GM03348 (cell line): ENCODE measurements at places on chromosomes 2 and 18.
A peak's percentile ranks its signal among the peaks of the same experiment; 100 is the strongest.

DNA sequence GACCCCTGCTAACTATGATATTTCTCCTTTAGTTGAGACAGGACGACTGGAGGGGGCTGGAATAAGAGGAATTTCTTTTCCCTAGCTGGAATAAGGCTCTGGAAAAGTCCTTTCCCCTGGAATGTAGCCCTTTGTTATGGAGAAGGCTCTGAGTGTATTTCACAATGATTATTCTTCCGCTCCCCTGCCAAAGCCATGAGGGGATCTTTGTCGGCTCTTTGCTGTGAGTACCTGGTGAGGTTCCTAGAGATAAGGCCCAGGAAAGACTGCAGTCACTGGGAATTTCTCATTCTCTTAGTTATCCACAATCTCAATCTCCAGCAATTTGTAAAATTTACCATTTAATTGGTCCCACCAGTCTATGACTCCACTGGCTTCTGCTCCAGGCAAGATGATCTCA, 340.2 kb upstream of the HNRNPA3 start:
- no peak for DNase-seq

GRCh38 chr2:44186810-44187209, 18.1 kb downstream of the PPM1B start:
- DNase-seq = no peak

GRCh38 chr2:48328942-48329723, 200.8 kb upstream of the STON1 start:
- no peak for DNase-seq

DNA sequence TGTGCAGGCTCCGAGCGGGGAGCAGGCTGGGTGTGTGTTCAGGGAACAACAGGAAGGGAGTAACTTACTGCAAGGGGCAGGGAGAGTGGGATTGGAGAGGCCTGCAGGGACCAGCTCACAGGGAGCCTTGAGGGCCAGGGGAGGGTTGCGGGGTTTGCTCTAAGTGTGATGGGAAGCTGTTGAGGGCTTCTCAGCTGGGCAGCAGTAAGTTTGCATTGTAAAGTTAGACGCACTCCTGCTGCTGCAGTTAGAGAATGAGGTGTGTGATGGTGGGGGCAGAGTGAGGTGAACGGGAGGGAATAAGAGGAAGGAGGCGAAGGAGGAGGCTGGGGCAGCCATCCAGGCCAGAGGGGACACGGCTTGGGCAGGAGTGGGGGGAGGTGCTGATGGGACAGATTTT, 53.4 kb downstream of the BOLA3 start:
- no peak for DNase-seq

- no peak for DNase-seq
Measured at GRCh38 chr2:2230433-2230817, 100.7 kb downstream of the MYT1L start.

GRCh38 chr2:230886671-230887071, 21.9 kb downstream of the ITM2C start:
- DNase-seq = no peak

- DNase-seq = no peak
Measured at GRCh38 chr2:232367591-232368233, 10.8 kb upstream of the ALPP start.

DNA sequence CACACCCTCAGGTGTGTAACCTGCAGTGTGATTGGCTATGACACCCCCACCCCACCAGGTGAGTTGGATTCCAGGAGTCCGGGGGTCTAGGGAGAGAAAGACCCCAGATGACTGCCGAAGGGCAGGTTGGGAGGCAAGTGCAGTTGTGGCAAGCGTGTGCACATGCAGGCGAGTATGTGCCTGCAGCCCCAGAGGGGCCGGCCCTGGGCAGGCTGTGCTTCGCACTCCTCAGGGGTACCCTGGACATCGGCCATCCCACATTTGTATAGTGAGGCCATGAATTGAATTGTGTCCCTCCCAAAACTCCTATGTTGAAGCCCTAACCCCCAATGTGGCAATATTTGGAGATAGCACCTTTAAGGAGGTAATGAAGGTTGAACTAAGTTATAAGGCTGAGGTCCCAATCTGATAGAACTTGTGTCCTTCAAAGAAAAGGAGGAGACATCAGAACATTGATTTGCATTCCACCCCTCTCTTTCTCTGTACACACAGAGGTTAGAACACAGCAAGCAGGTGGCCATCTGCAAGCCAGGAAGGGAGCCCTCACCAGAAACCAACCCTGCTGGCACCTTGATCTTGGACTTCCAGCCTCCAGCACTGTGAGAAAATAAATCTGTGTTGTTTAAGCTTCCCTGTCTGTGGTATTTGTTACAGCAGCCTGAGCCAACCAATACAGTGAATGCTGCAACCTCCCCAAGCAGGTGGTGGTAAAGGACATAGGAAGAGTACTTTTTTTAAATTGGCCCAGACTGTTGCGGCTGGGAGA, 241.8 kb downstream of the TFCP2L1 start:
- no peak for DNase-seq

DNA sequence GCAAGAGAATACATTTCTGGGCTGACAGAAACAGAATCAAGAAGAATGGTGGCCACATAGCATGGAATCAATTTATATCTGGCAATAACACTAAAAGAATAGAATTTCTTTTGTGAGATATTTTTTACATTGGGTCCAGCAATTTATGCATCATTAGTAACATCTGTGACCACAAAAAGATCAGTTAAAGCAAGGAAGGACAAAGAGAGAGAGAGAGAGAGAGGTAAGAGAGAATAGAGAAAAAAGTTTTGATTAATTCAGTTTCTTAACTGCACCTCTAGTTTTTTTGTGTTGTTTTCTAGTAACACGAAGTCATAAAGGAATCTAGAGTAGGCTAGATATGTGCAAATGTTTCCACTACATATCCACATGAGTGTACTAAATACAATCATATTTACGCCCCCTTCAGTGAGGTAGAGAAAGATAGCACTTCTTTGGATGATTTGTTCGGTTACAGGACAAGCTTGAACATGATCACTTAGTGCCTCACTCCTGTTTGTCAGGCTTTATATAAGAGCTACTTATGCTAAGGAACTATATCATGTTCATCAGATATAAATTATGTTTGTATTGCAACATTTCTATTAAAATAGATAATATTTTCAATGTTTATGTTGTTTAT, 247.4 kb upstream of the COL3A1 start:
- no peak for DNase-seq

DNA sequence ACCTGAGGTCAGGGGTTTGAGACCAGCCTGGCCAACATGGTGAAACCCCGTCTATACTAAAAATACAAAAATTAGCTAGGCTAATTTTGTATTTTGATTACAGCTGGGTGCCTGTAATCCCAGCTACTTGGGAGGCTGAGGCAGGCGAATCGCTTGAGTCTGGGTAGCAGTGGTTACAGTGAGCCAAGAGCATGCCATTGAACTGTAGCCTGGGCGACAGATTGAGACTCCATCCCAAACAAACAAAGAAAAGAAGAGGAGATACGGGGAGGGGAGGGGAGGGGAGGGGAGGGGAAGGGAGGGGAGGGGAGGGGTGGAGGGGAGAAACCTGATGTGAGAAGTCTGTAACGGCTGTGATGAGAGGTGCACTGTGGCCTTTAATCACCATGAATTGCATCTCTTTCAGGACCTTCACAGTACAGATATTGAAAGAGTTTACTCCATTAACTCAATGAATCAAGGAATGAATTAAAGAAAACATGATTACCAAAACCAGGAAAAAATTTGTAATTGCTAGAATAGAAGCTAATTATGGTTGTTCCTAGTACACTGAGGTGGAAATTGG, 135.3 kb downstream of the CALCRL start:
- no peak for DNase-seq

- peak; percentile 14 for DNase-seq
Measured at GRCh38 chr2:220510668-220511067, 883.2 kb downstream of the SLC4A3 start.

DNA sequence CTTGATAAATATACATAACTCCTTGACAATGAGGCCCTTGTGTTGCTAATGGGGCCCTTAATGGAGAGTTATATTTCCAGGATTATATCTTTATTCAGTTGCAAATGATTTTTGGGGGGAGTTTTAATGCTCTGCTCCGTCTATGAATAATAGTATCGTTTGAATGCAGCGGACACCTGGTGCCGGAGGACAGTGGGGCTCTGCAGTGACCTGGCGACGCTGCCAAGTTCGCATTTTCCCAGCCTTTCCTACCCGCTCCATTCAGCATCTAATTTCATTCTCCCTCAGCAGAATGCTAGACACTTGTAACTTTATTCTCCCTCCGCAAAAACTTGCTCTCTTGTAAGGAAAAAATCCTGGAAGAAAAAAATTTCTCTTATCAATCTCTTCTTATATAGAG, 257.6 kb upstream of the SALL3 start:
- no peak for DNase-seq

DNA sequence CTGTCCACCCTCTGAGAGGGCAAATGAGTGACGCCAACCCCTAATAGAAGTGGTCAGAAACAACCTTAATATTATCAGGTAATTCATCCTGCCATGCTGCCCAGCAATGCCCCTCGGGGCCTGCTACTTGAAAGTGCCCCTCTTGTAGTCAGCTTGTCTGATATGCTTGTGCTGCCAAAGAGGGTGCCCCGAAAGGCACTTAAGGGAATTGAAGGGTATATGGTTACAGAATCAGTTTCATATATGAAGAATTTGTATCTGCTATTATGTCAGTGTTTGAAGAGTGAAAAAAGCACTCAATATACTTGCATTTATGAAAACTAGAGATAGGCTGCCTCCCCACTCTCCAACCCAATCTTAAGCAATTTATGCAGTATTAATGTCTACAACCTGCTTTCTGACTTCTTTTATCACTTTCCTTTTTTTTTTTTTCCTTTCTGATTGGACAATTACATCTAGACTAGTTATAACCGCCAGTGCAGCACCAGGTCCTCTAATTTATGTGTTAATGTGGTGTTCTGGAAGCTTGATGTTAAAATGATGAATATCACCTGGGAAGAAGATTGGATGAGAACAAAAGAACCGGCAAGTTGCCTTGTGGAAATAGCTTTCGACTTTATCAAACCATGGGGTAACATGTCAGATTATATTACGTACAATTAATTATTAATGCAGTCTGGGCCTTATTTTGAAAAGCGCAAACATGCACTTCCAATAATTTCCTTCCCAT, 646.9 kb upstream of the ACVR2A start:
- no peak for DNase-seq

DNA sequence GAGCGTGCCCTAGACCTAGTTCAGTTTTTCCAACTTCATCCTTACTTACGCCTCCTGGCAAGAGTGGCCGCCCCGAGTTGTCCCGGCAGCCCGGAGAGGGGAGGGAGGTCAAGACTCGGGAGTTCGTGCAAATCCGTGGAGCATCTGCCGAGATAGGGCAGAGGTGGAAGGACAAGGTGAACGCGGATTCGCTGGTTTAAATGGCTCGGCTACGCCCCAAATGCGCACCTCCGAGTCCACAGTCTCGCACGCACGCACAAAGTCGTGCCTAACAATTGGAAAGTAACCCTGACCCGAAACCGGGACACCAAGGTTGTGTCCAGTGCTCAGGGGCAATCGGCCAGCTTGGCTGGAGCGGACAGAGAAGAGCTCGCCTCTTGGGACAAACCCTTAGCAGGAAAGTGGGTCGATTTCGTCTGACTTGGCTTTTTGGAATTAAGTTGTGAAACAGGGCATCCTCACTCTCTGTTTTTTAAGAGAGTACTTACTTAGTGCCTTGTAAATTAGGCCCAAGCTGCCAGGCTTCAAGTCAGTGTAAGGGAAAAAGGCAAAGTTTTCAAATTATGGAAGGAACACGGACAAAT, 726 bp upstream of the SS18 start:
- DNase-seq = peak; percentile 79

DNA sequence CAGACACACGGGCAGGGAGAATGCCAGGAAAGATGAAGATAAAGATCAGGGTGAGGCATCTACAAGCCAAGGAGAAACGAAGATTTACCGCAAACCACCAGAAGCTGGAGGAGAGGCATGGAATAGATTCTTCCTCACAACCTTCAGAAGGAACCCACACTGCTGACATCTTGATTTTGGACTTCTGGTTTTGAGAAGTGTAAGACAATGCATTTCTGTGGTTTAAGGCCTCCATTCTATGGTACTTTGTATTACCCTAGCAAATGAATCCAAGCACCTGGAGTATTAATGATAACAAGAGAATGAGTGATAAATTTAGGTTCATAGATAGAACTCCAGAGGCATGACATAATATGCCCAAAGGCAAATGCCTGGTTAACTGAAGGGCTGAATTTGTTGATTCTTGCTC, 11.8 kb upstream of the FN1 start:
- DNase-seq = no peak

- peak; percentile 70 for DNase-seq
Measured at GRCh38 chr2:30216157-30216556, 15.2 kb upstream of the LBH start.

DNA sequence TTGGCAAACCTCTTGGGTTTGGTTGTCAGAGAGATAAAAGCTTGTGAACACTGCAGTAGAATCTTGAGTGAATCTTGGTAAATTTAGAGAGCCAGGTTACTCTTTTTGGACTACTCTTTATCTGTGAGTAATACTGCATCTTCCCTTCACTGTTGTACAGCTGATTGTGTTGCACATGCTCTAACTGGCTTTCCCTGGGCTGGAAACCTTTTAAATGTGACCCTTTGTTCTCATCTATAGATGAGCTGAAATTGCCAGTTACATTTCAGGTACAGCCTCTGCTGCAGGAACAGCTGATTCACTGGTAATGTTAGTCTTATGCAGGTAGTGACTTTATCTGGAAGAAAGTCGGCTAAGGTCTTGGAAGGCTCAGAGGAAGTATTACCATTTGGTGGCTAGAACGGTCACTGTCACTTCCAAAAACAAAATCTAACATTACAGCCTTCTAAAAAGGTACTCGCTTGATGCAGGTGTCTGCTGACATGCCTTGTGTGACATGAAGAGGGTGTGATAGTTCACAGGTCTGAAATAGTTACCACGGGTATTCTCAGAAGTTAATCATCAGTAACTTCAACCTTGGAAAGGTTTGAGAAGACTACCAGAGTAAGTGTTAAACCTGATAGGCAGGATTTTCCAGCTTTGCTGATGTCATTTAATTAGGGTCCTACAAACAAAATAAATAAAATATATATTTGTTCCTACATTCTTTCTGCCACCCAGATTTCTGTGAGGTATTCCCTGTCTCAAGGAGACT, 851.1 kb downstream of the SLC4A3 start:
- no peak for DNase-seq

- DNase-seq = peak; percentile 49
Measured at GRCh38 chr2:238061315-238062202, 758 bp downstream of the SCLY start.

DNA sequence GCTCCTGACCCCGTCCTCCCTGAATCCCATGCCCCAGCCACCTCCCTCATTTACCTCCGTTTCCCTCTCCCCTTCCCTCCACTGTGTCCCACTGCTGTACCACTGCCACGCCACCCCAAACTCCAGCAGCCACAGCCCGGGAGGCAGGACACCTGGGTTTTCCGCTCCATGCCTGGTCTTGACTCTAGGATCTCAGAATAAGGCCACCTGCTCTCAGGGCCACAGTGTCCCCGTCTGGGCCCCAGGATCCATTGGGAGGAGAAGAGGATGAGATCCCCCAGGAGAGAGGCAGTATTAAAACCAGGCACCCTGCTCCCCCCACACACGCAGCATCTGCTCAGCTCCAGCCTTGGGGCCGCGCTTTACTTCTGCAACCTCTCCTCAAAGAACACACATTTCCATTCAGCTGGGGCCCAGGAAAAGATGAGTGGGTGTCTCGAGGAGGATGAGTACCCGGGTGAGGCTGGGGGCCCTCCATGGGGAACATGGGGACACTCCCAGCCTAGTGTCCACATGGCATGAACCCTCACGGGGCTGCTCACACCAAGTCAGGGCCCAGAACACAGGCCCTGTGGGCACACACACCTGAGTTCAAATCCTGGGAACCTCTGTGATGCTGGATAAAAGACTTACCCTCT, 32.8 kb upstream of the TNS1 start:
- DNase-seq = no peak
